Activated CD4-positive, alpha-beta T cell treated with anti-CD3 and anti-CD28 coated beads, Interleukin-2, amount 10 ng/mL, durations not matched to agents 7 days and 5 days (primary cell): ENCODE measurements at places on chromosomes 6 and 20.

DNA sequence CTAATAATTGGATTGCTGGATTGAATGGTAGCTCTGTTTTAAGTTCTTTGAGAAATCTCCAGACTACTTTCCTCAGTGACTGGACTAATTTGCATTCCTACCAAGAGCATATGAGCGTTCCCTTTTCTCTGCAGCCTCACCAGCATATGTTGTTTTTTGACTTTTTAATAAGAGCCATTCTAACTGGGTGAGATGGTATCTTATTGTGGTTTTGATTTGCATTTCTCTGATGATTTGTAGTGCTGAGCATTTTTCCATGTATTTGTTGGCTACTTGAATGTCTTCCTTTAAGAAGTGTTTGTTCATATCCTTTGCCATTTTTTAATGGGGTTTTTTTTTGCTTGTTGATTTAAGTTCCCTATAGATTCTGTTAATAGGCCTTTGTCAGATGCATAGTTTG is 94.7 kb upstream of the AHI1 start:
- no peak for DNase-seq

DNA sequence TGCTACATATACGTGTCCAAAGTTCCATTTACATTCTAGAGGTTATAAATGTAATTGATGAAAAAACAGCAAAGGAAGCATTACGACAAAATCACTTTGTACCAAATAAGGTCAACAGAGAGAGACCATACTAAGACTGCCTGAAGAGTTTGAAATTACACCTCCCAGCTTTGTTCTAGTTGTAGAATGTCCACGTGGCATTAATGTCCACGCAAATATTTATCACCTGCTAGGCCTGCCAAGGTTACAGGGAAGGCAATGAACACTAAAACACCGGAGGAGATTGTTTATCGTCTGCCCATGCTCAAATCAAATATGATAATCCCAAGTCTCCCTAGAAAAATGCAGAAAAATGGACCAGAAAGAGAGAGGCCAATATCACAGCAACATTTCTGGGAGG is 6.2 kb downstream of the RALGAPA2 start:
- no peak for DNase-seq

GRCh38 chr6:1630771-1631217 is 21.1 kb downstream of the FOXC1 start:
- no peak for DNase-seq

GRCh38 chr6:53977551-53977950 is 133.7 kb upstream of the MLIP start:
- DNase-seq, result no peak

- DNase-seq, result no peak
These were observed 33.5 kb downstream of the ELOVL5 start for GRCh38 chr6:53315086-53315724.

DNA sequence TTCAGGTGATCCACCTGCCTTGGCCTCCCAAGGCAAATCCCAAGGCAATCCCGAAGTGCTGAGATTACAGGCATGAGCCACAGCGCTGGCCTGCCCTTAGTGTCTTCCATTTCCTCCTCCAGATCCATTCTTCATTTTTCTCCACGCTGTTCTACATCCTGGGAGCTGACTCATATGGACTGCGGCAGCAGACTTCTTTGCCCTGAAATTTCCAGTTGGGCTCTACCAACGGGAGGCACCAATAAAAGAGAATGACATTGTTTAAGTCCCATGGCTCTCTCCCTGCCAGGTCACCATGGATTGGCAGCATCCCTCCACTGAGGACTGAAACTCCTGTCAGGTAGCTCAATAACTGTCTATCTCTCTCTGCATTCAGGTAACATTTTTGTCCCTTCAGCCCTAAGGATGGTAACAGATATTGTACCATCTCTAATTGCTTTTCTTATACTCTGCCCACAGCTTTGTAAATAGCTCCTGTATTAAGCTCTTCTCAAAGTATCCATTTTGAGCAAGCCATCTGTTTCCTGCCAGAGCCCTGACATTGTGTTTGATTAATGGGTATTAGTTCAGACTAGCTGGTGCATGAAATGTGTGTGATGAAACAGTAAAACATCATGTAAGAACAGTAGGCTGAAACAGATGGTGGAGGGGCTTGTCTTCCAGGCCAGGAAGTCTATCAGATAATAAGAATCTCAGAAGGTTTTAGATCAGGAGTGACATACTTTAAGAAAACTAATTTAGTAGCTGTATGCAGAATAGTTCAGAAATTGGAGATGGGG is 3.6 kb downstream of the TBCC start:
- no peak for DNase-seq

DNA sequence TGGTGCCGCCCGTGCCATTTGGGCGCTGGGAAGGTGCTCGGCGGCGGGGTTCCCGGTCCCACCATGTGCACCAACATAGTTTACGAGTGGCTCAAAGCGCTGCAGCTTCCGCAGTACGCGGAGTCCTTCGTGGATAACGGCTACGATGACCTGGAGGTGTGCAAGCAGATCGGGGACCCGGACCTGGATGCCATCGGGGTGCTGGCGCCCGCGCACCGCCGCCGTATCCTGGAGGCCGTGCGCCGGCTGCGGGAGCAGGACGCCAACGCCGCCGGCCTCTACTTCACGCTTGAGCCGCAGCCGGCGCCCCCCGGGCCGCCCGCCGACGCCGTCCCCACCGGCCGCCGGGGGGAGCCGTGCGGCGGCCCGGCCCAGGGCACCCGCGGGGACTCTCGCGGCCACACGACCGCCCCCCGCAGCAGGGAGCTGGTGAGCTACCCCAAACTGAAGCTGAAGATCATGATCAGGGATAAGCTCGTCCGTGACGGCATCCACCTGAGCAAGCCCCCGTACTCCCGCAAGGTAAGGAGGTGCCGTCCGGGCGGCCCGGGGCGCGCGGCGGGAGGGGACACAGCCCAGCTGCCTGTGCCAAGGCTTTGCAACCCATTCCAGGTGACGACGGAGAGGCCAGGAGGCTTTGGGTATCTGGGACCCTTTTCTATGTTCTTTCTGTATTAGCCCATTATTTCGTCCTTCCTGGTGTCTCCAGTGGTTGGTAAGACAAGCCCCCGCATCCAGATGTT is 547 bp downstream of the SAMD5 start:
- no peak for DNase-seq

GRCh38 chr20:60787276-60787675 is 464.8 kb upstream of the CDH4 start:
- no peak for DNase-seq

- DNase-seq, result no peak
These were observed 187.0 kb downstream of the PLCB1 start for GRCh38 chr20:8318965-8319625.

DNA sequence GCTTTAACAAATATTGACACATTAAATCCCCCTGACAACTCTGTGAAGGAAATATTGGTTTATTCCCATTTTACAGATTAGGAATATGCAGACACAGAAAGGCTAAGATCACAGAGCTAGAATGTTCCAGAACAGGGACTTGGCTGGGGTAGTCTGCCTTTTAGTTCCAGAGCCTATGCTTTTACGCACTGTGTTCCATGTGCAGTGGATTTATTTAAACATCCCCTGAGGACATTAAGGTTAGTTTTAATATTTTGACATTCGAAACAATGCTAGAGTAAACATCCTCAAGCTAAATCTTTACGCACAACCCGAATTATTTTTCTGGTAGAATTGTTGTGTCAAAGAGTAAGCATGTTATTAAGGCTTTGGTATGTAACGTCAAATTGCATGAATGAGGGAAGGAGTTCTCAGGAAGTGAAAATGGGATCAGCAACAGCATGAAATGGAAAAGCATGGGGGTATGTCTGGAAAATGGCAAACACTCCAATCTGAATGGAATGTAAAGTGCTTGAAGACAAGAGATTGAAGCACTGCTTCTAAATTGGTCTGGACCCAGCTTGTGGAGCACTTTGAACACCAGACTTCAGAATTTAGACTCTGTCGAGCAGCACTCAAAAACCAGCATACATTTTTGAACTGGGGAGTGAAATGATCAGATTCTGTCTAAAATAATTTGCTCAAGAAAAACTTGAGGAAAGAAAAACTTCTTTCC is 429.9 kb downstream of the CD83 start:
- no peak for DNase-seq

- no peak for DNase-seq
These were observed 241.7 kb upstream of the PMEPA1 start for GRCh38 chr20:57951549-57951948.

DNA sequence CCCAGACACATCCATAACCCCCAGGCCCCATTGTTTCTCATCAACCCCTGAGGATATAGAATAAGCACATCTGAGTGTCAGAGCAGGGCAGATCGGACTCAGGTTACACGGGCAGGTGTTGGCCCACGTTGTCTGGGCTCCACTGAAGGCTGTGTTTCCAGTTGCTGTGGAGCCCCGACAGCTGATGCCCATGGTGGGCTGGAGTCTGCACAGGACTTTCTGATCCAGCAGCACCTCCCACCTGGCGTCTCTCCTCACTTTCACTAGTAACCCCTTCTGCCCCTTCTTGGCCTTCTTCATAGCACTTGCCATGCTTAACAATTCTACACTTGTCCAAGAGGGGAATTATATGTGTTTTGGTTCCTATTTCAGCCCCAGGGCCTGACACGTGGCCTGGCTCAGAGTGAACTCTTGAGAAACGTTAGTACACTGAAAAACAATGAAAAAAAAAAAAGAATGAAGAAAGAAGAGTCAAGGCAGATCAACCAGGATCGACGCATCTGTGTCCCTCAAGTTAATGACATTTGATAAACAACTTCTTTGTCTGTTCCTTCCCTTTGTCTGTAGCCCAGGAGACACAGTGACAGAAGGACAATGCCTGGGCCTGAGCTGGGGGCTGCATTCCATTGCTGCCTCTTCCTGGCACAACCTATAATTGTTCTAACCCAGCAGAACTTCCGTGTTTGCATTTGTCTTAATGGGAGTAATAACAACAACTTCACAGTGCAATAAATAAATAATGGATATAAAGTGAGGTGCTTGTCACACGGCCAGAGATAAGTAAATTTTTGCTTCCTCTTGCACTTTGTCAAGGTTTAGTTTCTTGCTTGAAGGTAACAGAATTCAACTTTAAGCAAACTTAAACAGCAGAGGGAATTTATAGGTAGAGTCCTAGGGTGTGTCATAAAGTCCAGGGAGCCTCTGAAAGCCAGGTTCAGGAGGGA is 224.2 kb upstream of the SSTR4 start:
- DNase-seq, result no peak

GRCh38 chr20:41592516-41593216 is 25.5 kb downstream of the CHD6 start:
- DNase-seq, result no peak

DNA sequence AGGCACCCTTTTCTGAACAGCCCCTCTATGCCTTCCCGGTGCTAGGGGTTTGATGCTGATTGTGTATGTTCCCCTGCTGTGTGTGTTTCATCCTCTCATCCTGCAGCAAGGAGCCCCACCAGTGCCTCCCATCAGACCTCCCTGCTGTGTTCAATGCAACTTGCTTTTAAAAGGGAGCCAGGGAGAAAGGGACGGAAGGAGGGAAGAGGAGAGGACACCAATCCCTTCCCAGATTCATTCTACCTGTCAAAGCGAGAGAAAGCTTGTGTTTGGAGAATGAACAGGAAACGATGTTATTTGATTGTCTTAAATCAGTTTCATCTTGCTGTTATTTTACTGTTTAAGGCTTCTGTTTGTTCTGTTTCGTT is 259.2 kb downstream of the ADGB start:
- DNase-seq, result no peak

DNA sequence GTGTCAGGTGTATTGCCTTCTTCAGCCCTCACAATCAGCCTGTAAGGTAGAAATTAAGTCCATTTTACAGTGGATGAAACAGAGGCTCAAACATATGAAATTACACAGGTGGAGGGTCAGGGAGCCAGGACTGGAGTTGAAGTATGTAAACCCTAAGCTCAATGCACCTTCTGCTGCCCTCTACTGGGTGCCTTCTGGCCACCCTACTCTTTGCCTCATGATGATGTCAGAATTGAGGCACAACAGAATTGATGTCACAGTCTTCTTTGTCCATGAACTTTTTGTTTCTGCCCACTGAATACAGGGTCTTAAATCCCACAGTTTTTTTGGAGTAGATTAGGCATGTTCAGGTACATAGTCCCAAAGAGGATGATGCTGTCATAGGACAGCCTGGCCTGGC is 400.8 kb upstream of the CHD6 start:
- DNase-seq, result no peak

DNA sequence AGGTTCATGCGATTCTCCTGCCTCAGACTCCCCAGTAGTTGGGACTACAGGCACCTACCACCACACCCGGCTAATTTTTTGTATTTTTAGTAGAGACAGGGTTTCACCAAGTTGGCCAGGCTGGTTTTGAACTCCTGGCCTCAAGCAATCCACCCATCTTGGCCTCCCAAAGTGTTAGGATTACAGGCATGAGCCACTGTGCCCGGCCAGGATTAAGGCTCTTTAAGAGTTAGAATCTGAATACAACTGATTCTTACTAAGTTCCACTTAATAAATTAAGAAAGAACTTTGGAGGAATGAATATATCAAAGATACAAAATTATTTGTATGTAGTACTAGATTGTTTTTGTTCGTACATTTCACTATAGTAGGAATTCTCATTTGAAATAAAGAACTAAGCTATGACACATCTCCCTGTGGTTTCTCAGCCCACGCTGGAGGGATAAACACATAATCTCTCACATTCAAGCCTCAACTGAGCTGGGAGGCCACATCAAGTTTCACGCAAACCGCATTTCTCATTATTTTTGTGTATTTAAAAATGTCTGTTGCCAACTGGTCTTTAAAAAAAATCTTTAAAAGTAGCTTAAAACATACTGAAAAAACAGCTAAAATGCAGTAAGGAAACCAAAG is 34.2 kb downstream of the DTNBP1 start:
- peak; percentile 26 for DNase-seq

GRCh38 chr6:166950443-166950821 is 5.9 kb downstream of the RNASET2 start:
- peak; percentile 42 for DNase-seq

- DNase-seq, result no peak
These were observed 54.0 kb downstream of the STK4 start for GRCh38 chr20:45020236-45020886.

GRCh38 chr6:41779336-41779735 is 364 bp downstream of the FRS3 start:
- no peak for DNase-seq

DNA sequence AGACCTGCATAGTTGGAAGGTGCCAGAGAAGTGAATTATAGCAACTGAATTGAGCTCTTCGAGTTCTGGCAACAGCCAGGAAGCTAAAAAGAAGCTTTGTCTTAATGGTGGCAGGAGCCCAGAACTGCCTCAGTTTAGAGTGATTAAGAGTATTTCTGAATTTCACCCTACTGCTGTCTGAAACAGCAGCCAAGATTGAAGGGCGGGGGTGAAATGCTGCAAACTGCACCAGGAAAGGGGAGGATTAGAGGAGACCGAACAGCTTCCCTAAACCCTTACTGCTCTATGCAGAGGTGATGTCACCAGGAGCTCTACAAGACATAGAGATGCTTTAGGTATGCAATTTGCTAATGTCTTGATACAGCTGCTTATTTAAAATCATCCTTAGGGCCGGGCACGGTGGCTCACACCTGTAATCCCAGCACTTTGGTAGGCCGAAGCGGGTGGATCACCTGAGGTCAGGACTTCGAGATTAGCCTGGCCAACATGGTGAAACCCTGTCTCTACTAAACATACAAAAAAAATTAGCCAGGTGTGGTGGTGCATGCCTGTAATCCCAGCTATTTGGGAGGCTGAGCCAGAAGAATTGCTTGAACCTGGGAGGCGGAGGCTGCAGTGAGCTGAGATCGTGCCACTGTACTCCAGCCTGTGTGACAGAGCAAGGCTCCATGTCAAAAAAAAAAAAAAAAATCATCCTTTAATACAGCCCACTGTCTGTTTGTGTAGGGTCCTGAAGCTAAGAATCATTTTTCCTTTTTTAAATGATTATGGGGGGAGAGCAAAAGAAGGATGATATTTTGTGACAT is 91.7 kb upstream of the IYD start:
- no peak for DNase-seq
